ENCODE measurements at places on chromosomes 11 and 22. TPM values are rescaled to one million over a fixed set of nuclear protein-coding genes. Genes with fewer than 3 reads are reported as not detected.

- peak; percentile 53 for DNase-seq
Observed at GRCh38 chr11:1226986-1227550, 4.2 kb downstream of the MUC5B start.

DNA sequence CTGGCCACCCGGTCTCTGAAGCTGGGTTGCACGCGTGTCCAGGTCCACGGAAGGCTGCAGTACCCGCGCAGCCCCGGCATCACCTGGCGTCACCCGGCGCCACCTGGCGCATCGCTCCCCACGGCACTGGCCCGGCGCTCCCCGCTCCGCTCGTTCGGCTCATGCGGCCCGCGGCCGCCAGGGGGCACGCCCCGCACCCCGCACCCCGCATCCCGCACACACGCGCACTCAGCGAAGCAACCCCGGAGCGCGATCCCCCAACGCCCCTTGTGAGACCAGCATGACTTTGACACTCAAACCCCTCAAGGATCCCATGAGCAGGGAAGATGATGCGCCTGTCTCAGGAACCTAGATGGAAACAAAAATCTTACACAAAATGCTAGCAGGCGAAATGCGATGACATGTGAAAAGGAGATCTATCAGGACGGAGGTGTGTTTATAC is 11.9 kb downstream of the B3GNT6 start:
- no peak for DNase-seq

DNA sequence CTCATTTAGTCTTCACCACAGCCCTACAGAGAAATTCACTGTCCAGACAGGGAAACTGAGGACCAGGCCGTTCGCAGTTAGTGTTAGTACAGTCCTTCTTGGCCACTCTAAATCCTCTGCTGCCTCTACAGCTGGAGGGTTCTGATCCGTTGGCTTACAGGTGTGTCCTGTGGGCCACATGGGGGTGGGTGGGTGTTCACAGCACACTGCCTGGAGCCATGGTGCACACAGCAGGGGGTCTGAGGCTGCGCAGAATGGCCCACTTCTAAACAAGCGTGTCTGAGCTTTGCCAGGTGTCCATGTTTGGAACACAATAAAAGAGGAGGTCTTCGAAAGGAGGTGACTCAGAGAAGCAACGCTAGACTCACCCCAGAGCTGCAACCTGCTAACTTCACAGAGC is 249.0 kb downstream of the ST3GAL4 start:
- DNase-seq: no peak

GRCh38 chr11:19577976-19578619 is 134.5 kb upstream of the NAV2 start:
- no peak for DNase-seq

- no peak for DNase-seq
Observed at GRCh38 chr11:70034740-70035365, 43.3 kb upstream of the ANO1 start.

- peak; percentile 45 for DNase-seq
Observed at GRCh38 chr11:69643646-69644045, 2.7 kb downstream of the CCND1 start.

Gene HPX
- total RNA-seq: 0.76 TPM

- DNase-seq: no peak
Observed at GRCh38 chr22:39287076-39287725, 32.2 kb downstream of the RPL3 start.

DNA sequence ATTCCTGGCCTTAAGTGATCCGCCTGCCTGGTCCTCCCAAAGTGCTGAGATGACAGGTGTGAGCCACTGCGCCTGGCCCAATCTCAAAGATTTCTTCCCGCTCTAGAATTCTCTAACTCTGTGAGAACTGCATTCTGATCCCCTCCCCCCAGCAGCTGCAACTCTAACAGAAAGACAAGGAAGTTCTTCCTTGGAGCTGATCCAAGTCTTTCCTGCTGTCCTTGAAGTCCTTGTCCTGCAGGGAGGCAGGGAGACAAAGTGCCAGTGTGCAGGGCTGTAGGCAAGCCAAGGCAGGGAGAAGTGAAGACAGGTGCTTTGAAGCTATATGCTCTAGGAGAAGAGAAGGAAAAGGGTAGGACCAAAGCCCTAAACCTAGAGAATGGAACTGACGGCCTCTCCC is 9.5 kb upstream of the GGA1 start:
- no peak for DNase-seq
